Type B pancreatic cell (in vitro differentiated cells): ENCODE measurements at places on chromosomes 2 and 18. TPM values are rescaled to one million over a fixed set of nuclear protein-coding genes. Genes with fewer than 3 reads are reported as not detected.

- no peaks in the 10 kb centered on the region for H3K36me3 ChIP-seq
- no peak for DNase-seq
- H3K4me1 ChIP-seq, result no peaks in the 10 kb centered on the region
- no peak overlapping the region for H3K4me3 ChIP-seq
- H3K27ac ChIP-seq, result no peak overlapping the region
These were observed 360.4 kb upstream of the DSEL start for GRCh38 chr18:67876871-67877270.

- H3K36me3 ChIP-seq, result no peaks in the 10 kb centered on the region
- H3K4me3 ChIP-seq, result no peak overlapping the region
- no peak overlapping the region for H3K27ac ChIP-seq
- peaks cover 9% of the 10 kb centered on the region for H3K4me1 ChIP-seq
These were observed 15.4 kb downstream of the AFF3 start for GRCh38 chr2:100126897-100127401.

GRCh38 chr2:177397481-177398289 lies 5.1 kb downstream of the AGPS start:
- peaks cover 48% of the 10 kb centered on the region for H3K4me1 ChIP-seq
- peaks cover 13% of the 10 kb centered on the region for H3K36me3 ChIP-seq
- no peak for DNase-seq
- no peak overlapping the region for H3K27ac ChIP-seq

Gene MGAT4A
- total RNA-seq, result 32.5 and 60.0 TPM in 2 replicates

- H3K4me3 ChIP-seq, result no peak overlapping the region
- H3K27ac ChIP-seq, result no peak overlapping the region
- peaks cover 6% of the 10 kb centered on the region for H3K4me1 ChIP-seq
- no peak for DNase-seq
These were observed 264.8 kb upstream of the FSIP2 start for GRCh38 chr2:185473838-185474237.
